A172 (cell line): ENCODE measurements at places on chromosomes 2 and 18. TPM values are rescaled to one million over a fixed set of nuclear protein-coding genes. Genes with fewer than 3 reads are reported as not detected.

- no peak for DNase-seq
These were observed 27.5 kb upstream of the CAB39 start for GRCh38 chr2:230685178-230685577.

- peak; percentile 2 for DNase-seq
These were observed 84.5 kb upstream of the GALNT5 start for GRCh38 chr2:157172866-157173578.

DNA sequence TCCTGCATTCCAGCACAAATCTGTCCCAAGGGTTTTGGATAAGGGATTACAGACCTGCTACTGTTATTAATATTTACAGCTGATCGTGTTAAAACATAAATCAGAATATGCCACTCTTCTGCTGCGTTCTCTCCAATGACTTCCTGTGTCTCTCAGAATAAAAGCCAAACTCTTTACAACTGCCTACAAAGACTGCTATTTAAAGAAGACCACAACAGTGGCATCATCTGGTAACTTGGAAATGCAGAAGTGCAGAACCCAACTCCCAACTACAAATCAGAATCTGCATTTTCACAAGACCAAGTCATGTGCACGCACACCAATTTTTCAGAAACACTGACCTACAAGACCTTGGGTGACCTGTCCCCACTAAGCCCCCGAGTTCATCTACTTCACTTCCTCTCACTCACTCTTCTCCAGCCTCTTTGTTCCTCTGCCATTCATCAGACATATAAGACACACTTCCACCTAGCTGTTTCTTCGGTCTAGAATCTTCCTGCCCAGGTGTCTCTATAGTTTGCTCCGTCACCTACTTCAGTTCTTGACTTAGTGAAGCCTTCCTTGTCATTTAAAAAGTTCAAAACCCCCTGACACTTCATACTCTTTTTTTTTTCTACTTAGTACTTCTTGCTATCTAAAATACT, 36.0 kb downstream of the CHN1 start:
- no peak for DNase-seq

DNA sequence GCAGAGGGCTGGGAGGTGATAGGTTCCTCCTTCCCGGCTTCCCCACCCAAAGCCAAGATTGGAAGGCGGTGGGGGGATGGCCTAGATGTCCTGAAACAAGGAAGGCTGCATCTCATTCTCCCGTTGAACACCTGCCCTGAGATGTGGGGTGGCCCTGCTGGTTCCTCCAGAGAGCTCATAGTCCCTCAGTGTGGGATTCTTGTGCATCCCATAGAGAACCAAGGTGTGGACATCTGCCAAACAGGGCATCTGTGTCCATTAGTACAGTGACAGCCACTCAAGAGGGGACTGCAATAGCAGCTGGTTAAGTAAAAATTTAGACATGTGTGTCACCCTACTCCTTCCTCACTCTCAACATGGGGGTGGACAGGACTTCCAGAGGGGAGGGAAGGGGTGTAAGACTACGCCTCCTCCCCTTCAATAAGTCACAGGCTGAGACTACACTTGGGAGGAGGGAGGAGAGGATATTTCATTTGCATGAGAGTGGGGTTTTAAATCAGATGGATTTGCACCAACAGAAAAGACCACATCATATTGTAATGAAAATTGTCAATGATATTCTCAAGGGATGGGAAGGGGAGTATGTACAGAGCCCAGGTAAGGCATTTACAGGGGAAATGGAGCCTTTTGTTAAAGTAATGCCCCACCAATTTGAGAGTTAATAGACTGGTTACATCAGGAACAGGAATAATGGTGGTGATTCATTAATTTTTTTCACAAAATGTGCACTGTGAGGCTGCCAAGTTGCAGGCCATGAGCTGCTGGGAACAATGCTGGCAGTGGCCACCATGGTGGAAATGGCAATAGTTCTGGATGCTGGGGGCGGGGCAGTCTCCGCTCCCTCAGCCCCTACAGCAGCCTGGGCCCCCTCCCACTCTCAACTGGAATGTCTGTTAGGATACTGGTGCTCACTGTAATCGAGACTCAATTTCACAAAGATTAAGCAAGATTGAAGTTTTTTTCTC, 80.6 kb downstream of the TEX51 start:
- no peak for DNase-seq

- DNase-seq: no peak
These were observed 58.5 kb downstream of the FAM228A start for GRCh38 chr2:24233321-24233720.

GRCh38 chr2:45103351-45104345, 94.4 kb upstream of the SIX2 start:
- DNase-seq: no peak

The LIMS4 gene
- 0.10 and 1.3 TPM in 2 replicates for total RNA-seq
